ENCODE measurements at places on chromosomes 11 and 22. TPM values are rescaled to one million over a fixed set of nuclear protein-coding genes. Genes with fewer than 3 reads are reported as not detected.

Gene PLAAT4
- 19.2 TPM for total RNA-seq

Gene ZNRF3
- 17.2 TPM for total RNA-seq

Gene RIMBP3B
- total RNA-seq = not detected

Gene PRR5L
- total RNA-seq = 11.8 TPM

Gene CSNK2A3
- total RNA-seq = 1.1 TPM

Gene HOATZ
- total RNA-seq = not detected

Gene LINC01488
- total RNA-seq = not detected

Gene MPZL2
- total RNA-seq = 18.3 TPM

Gene PDE2A
- 37.1 TPM for total RNA-seq

Gene FOXR1
- not detected for total RNA-seq

Gene FOLR2
- total RNA-seq = 118 TPM

Gene OPCML
- total RNA-seq = not detected

Gene UBQLN3
- 0.63 TPM for total RNA-seq

Gene LRP4
- 21.2 TPM for total RNA-seq

Gene RGL4
- total RNA-seq = not detected

Gene CRACR2B
- total RNA-seq = 11.6 TPM

Gene OR52B6
- not detected for total RNA-seq

Gene GAL3ST3
- total RNA-seq = not detected

Gene ACTN3
- not detected for total RNA-seq

Gene MUC5B
- total RNA-seq = not detected

Gene HBB
- total RNA-seq = 10.2 TPM

Gene C11orf97
- not detected for total RNA-seq

Gene IGF2
- 39.4 TPM for total RNA-seq

Gene CSNK1E
- total RNA-seq = 140 TPM

Gene SPON1
- total RNA-seq = 20.6 TPM

Gene RASD2
- total RNA-seq = 14.0 TPM

Gene RFPL1
- total RNA-seq = not detected

Gene HBE1
- not detected for total RNA-seq

Gene WT1
- total RNA-seq = 1.1 TPM

Gene MMP27
- total RNA-seq = not detected

Gene SLC6A5
- total RNA-seq = not detected

Data from thoracic aorta (tissue), 2 donors.